Urothelium cell line (cell line): ENCODE measurements at places on chromosomes 3 and 15.

DNA sequence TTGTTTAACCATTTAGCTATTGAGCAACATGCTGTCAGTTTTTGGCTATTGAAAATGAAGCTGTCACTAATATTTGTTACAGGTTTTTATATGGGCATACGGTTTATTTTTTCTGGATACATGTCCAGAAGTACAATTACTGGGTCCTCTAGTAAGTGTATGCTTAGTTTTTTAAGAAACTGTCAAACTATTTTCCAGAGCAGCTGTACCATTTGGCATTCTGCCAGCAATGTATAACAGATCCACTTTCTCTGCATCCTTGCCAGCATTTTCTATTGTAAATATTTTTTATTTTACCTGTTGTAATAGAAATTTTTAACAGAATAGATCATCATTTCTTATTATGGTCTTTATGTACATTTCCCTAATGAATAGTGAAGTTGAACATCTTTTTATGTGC lies 658.8 kb downstream of the EDEM1 start:
- DNase-seq, result no peak

- DNase-seq, result no peak
Measured at GRCh38 chr3:108189440-108189839, 32.8 kb downstream of the IFT57 start.

DNA sequence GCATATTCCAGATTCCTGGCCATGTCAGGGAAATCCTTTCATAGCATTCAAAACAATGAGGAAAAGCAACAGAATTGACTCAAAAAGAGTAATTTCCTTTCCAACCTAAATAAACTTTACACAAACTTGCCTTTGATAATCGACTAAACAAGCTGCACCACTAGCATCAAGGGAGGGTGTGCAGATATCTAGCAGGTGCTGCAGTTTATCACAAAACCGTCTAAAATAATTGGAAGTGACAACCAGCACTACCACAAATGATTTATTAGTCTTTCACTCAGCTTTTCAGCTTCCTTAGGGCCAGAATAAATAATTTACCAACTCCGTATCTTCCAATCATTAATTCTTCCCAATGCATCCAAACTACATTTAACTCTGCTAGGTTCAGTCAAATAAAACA lies 71.7 kb downstream of the TBC1D5 start:
- DNase-seq, result no peak

DNA sequence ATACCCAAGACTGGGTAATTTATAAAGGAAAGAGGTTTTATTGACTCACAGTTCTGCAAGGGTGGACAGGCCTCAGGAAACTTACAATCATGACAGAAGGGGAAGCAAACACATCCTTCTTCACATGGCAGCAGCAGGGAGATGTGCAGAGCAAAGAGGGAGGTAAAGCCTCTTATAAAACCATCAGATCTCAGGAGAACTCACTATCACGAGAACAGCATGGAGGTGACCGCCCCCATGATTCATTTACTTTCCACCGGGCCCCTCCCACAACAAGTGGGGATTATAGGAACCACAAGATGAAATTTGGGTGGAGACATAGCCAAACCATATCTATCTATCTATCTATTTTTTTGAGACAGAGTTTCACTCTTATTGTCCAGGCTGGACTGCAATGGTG lies 5.4 kb downstream of the GDPGP1 start:
- no peak for DNase-seq

GRCh38 chr3:73509816-73510215 lies 114.9 kb downstream of the PDZRN3 start:
- DNase-seq, result no peak

- DNase-seq, result no peak
Measured at GRCh38 chr3:139552632-139553365, 13.3 kb upstream of the RBP1 start.

- DNase-seq, result no peak
Measured at GRCh38 chr3:30221619-30222018, 384.8 kb upstream of the TGFBR2 start.

DNA sequence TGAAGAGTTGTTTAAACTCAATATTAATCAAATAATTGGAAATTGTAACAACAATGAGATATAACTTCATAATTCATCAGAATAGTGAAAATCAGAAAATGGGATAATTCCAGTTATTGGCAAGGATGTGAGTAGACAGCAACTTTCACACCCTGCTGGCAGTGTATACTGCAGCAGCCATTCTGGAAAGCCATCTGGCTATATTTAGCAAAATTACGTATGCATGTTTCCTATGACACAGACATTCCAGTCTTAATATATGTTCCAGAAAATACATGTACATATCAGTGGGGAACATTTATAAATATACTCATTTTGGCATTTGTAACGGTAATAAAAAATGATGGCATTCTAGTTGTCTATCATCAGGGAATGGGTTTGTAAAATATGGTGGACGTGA lies 564.1 kb downstream of the GBE1 start:
- no peak for DNase-seq

DNA sequence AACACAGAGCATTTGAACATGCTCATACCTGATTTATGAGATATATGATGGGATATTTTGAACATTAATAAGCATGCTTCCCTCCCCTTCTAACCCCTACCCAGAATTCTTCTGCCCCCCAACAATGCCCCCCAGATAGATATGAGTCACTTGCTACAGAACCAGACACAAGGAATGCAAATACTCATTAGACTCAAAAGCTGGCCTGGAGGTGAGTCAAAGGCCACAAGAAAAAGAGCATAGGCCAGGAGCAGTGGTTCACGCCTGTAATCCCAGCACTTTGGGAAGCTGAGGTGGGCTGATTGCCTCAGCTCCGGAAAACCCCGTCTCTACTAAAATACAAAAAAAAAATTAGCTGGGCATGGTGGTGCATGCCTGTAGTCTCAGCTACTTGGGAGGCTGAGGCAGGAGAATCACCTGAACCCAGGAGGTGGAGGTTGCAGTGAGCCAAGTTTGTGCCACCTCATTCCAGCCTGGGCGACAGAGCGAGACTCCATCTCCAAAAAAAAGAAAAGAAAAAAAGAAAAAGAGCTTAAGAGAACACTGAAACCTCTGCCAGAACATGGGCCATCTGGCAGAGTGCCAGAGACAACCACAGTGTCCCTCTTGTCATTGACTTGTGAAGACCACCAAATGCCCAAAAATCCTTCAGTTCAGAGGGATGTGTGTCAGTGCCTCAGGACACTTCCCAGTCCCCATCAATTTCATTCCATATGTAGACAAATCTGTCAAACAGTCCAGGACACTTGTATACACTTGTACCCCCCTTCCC lies 3.9 kb upstream of the SH3GL3 start:
- DNase-seq, result no peak

DNA sequence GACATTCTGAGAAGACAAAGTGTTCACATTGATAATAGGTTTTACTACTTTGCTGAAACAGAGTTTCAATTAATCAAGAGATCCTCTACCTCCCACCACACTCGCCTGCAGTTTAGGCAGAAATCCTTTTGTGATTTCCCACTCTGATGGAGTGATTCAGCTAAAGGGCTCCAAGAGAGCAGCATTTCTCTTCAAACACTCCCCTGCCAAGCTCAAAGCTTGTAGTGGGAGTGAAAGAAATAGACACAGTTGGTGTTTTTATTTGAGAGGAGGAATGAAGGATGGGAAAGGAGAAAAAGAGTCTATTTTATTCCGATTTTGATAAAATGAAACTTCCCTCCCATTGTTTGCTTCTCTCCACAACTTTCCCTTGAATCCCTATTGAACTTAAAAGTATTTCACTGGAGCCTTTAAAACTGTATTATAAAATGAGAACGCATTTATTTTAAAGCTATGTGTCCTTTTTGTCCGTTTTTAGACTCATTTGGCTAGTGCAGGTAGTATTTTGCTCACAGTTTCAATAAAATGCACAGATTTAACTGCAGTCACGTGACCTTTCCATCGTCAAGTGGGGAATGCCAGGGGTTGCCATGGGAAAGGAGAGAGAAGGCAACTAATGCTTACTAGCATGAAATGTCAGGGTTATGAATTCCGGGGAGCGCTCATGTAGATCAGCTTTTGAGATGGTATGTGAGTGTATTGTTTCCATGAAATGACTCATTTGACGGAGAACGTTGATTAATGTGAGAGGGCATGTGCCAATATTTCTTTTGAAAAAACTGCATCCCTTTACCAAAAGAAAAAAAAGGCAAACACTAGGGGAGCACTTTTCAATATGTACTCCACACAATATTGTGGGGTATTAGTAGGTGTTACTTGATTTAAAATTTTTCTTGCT lies 7.7 kb upstream of the OSBPL11 start:
- DNase-seq, result peak; percentile 71

DNA sequence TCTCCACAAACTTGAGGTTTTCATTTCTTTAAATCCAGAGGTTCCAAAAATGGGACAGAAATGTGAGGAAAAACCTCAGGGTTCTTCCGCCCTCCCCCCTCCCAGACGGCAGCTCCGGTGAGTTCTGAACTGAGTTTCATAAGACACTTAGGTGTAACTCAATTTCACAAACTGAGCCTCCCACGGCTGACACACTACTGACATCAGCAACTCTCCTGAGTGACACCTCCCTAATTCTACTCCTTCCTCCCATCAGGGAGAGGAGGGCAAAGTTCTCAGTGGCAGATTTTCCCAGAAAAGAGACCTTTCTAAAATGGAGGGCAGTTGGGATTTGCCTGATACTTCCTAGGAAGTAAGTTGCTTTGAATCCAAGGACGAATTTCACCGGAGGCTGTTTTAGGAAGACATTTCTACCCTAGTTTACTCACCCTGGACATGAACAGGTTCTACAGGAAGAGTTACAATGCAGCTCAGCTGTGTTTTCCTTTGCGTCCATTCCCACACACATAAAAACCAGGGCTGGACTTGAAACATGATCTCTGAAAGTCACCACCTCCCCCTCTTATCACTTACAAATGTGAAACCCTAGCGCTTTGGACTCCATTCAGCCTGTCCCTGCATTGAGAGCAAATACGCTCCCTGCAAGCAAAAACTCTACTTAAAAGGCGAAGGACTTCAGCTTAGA lies 78.1 kb upstream of the LMOD3 start:
- DNase-seq, result peak; percentile 42

DNA sequence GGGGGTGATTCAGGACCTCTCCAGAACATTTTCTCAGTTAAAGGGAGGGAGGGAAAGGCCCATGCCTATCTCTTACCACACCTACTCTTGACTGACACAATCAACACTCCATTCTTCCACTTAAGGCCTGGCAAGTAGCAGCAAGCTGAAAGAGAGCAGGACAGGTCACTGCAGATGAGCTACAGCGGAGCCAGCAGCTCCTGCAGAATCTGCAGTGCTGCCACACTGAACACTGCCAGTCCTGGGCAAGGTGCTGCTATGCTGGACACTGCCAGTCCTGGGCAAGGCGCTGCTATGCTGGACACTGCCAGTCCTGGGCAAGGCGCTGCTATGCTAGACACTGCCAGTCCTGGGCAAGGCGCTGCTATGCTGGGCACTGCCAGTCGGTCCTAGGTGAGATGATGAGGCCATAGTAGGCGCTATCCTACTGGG lies 143.7 kb downstream of the MYLK start:
- DNase-seq, result no peak

DNA sequence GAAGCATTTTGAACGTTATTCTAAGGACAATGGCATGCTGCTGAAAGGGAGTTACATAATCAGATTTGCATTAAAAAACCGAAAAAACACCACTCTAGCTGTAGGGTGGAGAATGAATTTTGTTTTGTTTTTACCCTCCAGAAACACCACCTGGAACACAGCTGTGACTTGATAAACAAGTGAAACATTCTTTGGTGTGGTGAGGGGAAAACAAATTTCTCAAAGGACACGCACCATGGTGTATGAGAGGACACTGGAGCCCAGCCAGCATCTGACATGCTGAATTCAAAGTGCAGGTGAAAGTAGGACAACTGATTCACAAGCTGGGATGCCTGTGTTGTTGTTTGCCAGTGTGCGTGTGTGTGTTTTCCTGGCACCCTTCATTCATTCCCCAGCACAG lies 554.5 kb upstream of the TBL1XR1 start:
- no peak for DNase-seq

GRCh38 chr15:78420220-78420619 lies 17.8 kb upstream of the IREB2 start:
- no peak for DNase-seq

- peak; percentile 37 for DNase-seq
Measured at GRCh38 chr3:127043731-127044510, 61.0 kb downstream of the PLXNA1 start.

DNA sequence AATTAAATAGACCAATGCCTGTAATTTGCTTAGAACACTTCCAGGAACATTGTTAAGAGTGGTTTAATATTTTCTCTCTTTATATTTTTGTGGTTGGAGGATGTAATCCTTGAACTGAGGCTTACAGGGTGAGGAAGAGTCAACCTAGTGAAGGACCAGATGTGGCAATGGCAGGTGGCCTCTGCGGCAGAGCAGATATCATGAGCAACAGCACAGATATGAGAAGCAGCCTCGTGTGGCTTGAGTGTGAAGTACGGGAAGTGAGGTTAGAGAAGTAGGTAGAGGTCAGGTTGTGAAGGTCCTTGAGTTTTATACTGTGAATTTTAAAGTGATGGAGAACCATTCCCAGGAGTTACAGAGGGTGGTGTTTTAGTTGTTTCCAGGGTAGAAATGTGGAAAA lies 417.6 kb upstream of the SUCLG2 start:
- no peak for DNase-seq

- peak; percentile 26 for DNase-seq
Measured at GRCh38 chr3:171809611-171809860, 747 bp downstream of the PLD1 start.

GRCh38 chr15:91302588-91303439 lies 202.8 kb downstream of the SV2B start:
- DNase-seq, result peak; percentile 78

GRCh38 chr3:152885076-152885475 lies 50.1 kb downstream of the P2RY1 start:
- DNase-seq, result no peak

GRCh38 chr15:91227766-91228165 lies 127.7 kb downstream of the SV2B start:
- no peak for DNase-seq

DNA sequence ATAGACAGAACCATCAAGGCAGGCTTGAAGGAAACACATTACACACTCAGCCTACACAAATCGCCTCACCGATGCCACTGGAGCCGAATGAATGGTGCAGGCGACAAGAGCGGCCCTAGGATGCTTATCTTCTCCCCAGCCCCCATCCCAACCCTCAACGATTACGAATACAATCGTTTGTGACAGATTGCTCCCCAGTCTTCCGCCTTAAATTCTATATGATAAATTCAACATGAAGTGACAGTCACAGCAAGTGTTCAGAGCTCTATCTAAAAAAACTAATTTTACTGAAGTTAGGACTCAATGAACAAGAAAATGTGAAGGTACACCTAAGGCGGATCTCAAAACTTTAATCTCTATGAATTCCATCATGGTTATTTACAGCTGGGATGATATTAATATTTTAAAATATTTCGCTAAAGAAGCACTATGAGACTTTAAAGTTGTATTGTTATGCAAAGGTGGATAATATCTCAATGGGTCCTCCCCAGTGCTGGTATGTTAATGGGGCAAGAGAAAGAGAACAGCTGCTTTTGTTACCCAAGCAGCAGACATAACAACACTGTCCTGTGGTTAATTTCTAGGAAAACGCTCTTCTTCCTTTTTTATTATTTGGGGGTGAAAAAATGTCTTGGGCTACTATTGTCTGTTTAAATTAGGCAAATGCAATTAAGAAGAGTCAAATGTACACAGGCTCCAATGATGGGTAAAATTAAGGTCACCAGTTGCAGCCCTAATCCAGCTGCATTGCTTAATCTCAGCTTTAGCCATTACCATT lies 147.6 kb upstream of the NR2F2 start:
- DNase-seq, result no peak

GRCh38 chr3:16411441-16411840 lies 102.1 kb downstream of the RFTN1 start:
- DNase-seq, result no peak

GRCh38 chr3:194884649-194885315 lies 199.1 kb downstream of the FAM43A start:
- no peak for DNase-seq

- no peak for DNase-seq
Measured at GRCh38 chr3:56547486-56547885, 9.5 kb upstream of the CCDC66 start.
